ENCODE measurements at places on chromosomes 4 and X.
A peak's percentile ranks its signal among the peaks of the same experiment; 100 is the strongest.

DNA sequence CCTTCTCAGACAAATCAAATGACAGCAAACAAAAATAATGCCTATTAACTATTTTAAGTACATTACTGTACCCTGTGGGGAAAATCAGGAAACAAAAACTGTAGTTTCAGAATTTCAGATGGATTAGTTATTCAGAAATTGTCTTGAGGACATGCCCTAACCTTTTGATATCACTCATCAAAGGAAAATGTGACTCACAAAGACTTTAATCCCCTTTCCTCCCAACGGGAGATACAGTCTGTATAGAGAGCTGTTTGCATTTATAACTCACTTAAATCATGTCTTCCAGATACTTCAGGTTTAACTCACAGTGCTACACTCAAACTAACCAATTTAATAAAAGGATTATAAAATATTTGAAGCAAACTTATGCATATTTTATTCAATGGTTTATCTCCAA lies 304.0 kb downstream of the MAPK10 start:
- DNase-seq: no peak

- no peak for DNase-seq
These were observed 258.5 kb upstream of the FSTL5 start for GRCh38 chr4:162422312-162422711.

- no peak for DNase-seq
These were observed 90.2 kb downstream of the CPZ start for GRCh38 chr4:8682725-8683124.

GRCh38 chr4:184143770-184144564 lies 73.7 kb downstream of the ENPP6 start:
- no peak for DNase-seq

DNA sequence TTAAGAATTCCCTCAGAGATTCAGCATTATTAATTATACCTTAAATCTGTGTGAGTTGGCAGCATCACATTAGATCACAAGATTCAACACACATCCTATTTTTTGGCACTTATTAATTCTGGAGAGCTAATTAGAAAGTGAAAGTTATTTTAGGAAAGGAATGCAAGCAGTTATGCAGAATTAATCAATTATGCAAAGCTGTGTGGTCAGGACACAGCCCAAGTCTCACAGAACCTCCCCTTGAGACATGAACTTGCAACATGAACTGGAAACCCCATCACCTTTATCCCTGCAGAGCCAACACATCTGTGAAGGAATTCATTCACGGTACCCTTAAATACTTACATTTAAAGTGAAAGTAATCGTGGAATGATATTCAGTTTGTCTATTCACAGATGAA lies 80.5 kb downstream of the TSPAN5 start:
- no peak for DNase-seq

DNA sequence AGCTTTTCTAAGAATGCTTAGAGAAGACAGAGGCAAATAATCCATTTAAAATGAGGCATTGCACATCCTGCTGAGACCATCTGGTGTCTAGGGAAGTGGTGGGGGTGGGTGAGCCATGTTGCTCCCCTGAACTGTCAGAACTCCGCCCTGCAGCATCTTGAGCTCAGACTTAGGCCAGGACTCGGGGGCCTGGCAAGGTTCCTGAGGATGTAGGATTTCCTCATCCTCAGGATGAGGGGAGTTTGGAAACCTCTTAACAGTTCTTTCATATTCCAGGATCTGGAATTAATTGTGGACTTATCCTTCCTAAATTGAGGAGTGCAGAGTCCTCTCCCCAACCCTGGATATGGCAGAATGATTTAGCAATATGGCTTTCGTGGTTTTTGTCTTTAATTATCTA lies 6.6 kb downstream of the TLL1 start:
- DNase-seq: no peak

- DNase-seq: peak; percentile 12
These were observed 648 bp upstream of the MSMO1 start for GRCh38 chr4:165326831-165327210.

- peak; percentile 73 for DNase-seq
These were observed 3.6 kb downstream of the MAGIX start for GRCh38 chrX:49165901-49166881.

GRCh38 chr4:1017706-1018105 lies 6.3 kb downstream of the FGFRL1 start:
- DNase-seq: no peak

GRCh38 chr4:3436798-3437581 lies 4.8 kb upstream of the HGFAC start:
- DNase-seq: no peak

DNA sequence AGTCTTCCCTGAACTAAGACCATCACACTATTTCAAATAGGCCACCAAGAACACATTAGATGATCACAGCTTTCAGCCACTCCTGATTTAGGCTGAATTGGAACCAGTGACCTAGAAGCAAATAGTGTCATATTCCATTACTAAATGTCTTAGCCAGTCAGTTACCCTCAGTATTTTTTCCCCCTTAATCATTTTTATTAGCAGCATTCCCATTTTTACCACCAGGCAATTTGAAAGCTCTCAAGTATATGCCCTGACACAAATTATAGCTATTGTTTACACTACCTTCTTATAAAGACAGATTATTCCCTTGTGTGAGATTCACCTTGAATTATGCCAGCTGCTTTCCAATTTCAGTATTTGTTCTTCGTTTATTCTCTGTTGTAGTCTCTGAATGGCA lies 1146.9 kb downstream of the PDHA2 start:
- no peak for DNase-seq

- DNase-seq: no peak
These were observed 25.2 kb downstream of the WFS1 start for GRCh38 chr4:6294705-6295421.

DNA sequence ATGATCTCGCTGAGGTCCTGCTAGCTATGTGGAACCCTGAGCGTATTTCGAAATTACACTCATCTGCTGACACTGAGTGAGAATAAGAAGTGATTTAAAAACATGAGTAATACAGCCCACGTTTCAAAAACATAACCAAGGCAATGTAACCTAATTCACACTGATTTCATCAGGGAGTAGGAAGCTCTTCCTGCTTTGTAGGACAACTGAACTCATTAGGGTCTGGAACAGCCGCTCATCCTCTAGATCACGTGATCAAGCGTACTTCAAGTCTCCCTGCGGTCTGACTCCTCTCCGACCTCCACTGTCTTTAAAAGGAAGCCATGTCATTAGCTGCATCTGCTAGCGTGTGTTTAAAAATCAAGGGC lies 138.0 kb downstream of the NSUN7 start:
- no peak for DNase-seq

- DNase-seq: no peak
These were observed 41.5 kb downstream of the SMAD1 start for GRCh38 chr4:145523117-145523516.

GRCh38 chrX:16671005-16671404 lies 21.0 kb downstream of the S100G start:
- DNase-seq: peak; percentile 25

DNA sequence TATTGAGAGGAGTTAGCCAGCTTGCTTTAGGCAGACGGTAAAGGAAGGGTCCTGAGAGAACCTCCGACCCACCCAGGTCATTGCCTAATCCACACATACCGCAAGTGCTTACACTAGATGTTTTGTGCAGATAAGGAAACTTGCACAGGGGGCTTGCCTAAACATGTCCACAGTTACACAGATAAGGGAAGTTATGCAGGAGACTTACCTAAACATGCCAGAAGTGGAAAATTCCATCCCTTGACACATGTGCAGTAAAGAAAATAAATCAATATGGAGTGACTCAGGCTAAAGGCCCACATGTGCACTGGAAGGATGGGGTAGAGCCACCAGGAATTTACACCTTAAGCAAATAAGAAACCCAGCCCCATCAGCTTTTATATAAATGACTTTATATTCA lies 232.8 kb upstream of the HDX start:
- no peak for DNase-seq

DNA sequence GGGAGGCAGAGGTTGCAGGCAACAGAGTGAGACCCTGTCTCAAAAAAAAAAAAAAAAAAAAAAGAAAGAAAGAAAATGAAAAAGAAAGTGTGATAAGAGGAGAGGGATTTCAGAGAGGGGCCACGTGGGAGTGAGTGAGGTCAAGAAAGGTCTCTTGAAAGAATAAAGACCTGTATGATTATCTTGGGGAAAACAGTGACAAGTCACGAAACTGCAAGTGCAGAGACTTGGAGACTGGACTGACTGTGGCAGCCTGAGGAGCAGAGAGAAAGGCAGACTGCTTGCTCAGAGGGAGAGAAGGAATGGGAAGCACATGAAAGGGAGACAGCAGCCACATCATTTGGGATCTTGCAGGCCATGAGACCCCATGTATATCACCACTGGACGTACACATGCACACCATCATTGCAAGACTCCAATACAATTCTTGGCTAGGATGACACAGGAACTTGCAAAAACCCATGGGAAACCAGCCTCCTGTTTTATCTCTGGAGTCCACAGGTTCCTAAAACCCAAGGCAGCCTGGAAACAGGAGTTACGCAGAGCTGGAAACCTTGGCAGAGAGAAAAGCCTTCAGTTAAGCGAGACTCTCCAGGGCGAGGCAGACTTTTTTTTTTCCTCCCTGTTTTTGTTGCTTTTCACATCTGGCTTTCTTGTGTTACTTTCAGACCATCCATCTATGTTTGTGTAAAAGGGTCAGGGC lies 207.0 kb upstream of the TBL1X start:
- DNase-seq: no peak

GRCh38 chrX:13898083-13898482 lies 81.2 kb upstream of the GPM6B start:
- no peak for DNase-seq

DNA sequence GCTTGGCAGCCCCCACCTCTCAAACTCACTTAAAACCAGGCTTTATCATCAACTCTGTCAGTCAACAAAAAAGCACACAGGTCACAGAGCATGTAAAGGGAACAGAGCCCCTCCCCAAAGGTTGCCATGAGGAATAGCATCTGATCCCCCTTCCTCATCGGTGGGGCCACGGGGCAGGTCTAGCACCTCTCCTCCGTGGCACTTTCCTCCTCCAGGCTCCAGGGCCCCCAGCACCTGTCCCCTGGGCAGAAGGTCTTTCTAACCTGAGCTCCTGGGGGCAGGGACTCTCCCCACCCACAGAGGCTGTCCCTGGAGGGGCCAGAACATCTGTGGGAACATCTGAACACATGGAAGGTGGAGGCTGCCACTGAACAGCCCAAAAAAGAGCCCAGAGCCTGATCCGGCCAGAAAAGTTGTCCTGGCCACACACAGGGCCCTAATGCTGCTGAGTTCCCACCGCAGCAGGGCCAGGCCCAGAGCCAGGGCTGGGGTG lies 65.7 kb downstream of the ZFYVE28 start:
- no peak for DNase-seq

DNA sequence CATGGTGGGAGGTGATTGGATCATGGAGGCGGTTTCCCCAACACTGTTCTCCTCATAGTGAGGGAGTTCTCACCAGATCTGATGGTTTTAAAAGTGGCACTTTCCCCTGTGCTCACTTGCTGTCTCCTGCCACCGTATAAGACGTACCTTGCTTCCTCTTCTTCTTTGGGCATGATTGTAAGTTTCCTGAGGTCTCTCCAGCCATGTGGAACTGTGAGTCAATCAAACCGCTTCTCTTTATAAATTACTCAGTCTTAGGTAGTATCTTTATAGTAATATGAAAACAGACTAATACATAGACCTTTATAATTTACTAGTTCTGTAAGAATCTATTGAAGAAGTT lies 82.5 kb upstream of the PITX2 start:
- DNase-seq: no peak

DNA sequence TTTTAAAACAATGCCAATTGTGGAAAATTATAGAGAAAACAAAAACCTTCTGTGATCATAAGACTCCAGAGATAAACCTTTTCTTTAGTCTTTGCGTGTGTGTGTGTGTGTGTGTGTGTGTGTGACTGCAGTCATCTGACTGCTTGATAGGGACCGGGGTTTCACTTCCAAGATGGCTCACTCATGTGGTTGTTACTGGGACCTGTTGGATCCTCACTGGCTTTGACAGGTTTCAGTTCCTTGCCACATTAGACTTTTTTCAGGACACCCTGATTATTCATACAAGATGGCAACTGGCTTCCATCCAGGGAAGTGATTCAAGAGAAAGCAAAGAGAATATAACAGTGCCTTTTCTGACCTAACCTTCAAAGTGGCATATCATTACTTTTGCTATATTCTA lies 21.9 kb upstream of the MAD2L1 start:
- no peak for DNase-seq

DNA sequence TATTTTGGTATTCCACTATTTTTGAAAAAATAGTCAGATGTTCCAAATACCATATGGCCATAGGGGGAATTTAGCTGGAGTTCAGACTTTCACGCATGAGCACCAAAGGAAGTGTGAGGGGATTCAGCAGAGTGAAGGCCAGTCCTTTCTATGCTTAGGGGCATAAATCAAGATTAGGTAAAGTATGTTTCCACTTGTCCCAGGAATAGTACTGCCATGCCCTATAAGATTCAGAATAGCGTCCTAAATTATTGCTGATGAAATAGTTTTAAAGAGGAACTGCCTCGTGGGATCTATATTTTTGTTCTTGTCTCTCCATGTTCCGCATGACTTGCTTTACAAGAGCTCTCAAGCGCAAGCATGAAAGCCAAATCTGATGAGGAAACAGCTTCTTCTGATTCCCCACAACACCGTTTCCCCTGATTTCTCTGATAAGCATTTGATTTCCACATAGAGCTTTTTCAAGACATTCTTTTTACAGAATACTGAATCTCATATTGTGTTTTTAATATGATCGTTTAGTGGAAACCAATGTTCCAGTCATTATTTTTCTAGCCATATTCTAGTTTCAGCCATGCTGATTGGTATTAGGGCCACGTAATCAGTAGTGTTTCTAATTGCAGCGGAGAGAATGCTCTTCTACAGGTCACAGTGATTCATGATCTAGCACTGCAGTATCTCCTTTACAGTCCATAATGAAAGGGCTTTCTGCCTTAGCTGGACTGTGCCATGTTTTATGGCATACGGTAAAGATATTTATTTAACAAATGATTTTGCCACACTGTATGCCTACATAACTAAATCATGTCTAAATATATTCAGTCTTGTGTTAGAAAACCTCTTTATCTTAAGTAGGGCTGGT lies 492.3 kb downstream of the CENPC start:
- DNase-seq: no peak

DNA sequence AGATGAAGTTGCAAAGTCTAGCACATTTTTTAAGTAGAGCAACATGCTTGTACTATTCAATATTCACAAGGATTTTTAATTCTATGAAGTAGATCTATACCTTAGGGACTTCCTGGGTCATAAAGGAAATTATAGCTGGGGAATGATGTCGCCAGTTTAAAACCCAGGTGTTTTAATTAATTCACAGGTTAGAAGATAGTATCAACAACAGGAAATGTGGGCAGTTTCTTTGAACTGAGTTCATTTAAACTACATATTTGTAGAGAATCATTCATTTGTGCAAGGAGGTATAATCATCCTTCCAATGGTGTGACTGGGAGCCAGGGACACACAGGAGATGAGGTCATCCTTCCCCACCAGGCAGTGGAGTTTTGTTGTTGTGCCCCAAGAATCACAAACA lies 181.3 kb upstream of the KLF3 start:
- no peak for DNase-seq

DNA sequence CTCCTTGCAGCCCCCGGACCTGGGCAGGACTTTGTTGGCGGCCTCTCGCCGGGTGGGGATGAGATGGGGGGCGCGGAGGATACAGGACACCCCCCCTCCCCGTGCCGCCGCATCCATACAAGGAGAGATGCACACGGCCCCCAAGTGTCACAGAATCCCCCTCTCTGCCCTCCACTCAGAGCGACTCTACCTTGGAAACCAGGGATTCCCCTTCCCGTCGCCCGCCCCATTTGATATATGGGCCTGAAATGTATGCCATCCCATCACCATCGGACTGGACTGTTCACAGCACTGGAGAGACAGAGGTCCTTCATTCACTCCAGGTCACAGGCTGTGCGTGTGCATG lies 426 bp downstream of the PORCN start:
- DNase-seq: no peak

- peak; percentile 54 for DNase-seq
These were observed 142.0 kb downstream of the RTL3 start for GRCh38 chrX:78517124-78517523.

Measured in activated CD4-positive, alpha-beta T cell treated with anti-CD3 and anti-CD28 coated beads for 4 hours (primary cell).